Stimulated activated CD4-positive, alpha-beta T cell treated with anti-CD3 and anti-CD28 coated beads, Interleukin-4, amount 100 ng/mL, for 1 hour (primary cell): ENCODE measurements at places on chromosomes 7 and 10.

- DNase-seq = no peak
These were observed 240.0 kb upstream of the IMMP2L start for GRCh38 chr7:111802194-111802772.

GRCh38 chr10:127813290-127813689, 76.3 kb downstream of the FOXI2 start:
- no peak for DNase-seq

- DNase-seq = no peak
These were observed 1.2 kb downstream of the NPC1L1 start for GRCh38 chr7:44539669-44540506.

DNA sequence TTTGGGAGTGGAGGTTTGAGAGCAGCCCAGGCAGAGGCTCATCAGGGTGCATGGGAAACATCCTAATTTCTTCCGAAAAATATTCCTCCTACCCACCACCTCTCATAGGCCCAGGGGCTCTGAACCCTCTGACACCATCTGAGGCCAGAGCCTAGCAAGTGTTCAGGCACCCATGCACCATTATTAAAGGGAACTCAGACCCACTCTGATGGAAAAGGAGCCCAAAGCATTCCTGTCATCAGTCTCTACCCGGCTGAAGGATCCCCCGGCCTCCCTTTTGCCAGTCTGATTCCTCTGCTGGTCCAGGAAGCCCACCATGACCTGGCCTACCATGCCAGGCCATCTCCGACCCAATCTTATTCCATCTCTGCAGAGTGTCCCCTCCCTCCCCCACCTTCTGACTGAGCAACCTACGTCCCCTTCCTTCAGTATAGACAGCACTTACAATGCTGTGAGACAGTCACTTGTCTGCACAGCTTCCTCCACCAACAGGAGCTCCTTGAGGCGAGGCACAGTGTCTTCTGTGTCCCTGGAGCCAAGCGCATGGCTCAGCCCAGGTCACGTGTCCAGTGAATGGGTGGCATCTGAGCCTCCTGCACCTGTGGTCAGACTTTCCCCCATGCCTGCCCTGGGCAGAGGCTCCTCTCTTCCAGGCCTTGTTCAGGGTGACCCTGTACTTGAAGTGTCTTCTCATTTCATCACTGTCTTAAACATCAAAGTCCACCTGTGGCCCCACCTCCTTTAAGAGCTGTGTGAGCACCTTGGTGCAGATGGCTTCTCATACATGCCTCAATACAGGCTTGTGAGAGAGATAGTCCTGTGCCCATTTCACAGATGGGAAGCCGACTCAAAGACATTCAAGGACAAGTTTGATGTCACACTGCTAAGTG, 889 bp upstream of the GPR15LG start:
- DNase-seq = no peak

- DNase-seq = no peak
These were observed 108.0 kb downstream of the SDK1 start for GRCh38 chr7:3408814-3409595.

DNA sequence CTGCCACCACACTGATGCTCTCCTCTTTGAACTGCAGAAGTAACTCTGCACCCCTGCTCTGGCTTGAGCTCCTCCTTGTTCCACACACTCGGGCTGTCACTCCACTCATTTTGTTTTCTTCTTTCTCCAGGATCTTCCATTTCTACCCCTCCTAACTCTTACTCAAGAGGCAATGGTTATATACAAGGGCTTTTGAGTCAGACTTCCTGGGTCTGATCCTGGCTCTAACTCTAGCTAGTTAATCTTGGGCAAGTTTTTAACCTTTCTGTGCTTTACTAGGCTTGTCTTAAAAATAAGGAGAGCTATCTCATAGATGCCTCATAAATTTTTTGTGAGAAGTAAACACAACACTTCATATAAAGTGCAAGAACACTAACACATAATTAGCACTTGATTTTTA, 45.3 kb upstream of the GNAI1 start:
- DNase-seq = no peak

GRCh38 chr7:44990109-44991023, 9.6 kb upstream of the CCM2 start:
- no peak for DNase-seq

- no peak for DNase-seq
These were observed 62.2 kb downstream of the ST7 start for GRCh38 chr7:117015258-117016184.

DNA sequence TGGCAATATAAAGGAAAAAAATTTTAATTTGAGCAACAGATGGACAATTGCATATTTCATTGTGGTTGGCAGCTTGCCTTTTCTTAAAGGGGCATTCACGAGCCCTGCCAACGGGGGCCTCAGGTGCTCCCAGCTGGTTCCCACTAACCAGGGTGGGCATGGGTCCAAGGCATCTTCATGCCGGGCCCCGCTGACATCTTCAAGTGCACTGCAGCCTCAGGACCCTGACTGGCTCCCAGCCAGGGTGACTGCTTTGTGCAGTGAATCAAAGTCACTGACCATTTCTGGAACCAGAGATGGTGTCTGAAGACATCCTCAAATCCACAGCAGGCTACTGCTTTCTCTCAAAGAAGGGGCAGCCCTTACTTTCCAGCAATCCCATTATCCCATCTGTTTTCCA, 275.2 kb upstream of the MGMT start:
- DNase-seq = no peak

DNA sequence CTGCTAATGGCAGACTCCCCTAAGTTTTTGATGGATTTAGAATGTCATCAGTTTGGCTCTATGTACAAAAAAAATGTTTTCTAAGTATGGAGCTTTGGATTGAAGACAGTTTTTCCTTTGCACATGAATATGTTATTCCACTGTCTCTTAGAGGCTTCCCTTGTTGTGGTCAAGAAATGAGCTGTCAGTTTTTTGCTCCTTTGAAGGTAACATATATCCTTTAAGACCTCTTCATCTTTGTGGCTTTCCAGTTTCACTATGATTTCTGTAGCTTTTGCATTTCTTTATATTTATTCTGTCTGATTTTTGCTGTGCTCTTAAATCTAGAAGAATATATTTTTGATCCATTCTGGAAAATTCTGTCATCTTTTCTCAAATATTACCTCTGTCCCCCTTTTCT, 15.8 kb upstream of the ODAD2 start:
- DNase-seq = no peak

- DNase-seq = no peak
These were observed 4.1 kb downstream of the SPAM1 start for GRCh38 chr7:123929107-123929506.

DNA sequence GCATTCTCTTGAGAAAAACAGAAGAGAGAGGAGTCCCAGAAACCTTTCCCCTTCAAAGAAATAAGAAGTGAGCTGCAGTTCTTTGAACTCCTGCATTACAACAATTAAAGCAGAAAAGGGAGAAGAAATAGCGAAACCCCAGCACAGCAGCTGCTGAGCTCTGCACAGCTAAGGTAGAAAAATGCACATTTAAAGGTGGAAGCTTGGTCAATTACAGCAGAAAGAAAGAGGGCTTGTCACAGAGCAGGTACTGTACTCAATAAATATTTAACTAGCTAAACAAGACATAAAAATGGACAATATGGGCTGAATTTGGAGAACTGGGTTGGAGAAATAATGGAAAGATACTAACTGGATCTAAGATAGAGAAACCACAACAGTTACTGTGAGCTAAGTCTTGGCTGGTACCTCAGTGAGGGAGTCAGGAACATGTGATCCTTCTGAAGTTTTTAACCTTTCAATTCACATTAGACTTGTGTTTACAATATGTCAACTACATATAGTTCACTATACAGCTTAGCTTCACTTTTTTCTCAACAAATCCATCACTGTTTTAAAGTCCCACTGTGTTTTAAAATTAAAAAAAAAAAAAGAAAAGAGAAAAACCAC, 332.5 kb downstream of the ELMO1 start:
- no peak for DNase-seq

- no peak for DNase-seq
These were observed 15.4 kb downstream of the OGDHL start for GRCh38 chr10:49746626-49747302.

DNA sequence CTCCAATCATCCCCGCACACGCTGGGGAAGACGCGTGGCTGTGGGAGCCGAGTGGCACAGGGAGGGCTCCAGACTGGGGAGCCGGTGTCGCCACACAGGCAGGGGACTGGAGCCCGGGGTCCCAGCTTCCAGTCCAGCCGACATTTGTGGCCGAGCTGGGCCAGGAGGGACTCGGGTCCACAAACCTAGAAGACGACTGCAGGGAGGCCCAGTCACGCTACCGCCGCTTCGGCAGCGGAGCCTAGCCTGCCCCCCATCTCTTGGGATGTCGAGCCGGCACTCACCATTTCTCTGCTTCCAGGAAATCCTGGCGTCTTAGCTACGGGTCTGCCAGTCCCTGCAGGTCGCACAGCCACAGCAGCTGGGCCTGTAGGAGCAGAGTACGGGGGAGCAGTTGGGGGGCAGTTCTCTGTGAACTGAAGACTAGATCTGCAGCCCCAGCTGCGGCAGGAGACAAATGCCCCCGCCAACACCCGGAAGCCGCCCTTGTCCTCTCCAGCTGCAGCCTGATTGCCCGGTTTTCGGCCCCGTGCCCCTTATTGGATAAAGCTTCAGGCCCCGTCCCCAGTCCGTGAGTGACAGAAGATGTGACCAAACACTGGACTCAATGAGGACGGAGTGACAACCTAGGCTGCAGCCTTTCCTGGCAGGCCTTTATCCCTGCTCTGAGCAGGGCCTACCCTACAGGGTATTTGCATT, 270.7 kb downstream of the ZNF33B start:
- peak; percentile 5 for DNase-seq

DNA sequence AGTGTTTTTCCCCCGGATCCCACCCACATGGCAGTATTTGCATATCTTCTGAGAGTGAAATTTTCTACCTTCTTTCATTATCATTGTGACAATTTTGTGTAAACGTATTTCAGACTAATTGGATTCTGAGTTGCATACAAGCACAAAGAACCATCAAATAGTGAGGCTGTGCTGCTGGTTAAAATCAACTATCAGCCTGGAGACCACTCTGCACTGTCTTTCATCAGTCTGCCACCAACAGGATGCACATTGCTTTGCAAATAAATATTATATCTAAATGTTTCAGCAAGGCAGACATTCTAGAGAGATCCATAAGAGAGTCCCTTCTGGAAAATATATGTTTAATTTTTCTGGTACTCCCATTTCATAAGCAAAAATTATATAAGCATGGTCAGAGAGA, 851.8 kb downstream of the XPNPEP1 start:
- no peak for DNase-seq

DNA sequence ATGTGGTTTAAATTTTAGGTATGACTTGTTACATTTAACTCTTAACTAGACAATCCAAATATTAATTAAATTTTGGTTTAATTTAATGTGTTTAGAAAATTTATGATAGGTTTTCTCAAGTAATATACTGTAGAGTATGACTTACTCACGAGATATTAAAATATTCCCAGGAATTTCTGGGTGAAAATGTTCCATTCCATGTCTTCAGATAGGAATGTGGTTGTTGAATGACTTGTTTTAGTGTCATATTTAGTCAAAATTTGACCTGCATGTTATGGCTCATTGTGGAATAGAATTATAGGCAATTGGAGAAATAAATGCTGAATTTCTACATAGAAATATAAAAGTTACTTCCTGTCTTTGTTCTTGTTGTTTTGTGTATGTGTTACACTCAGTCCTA, 46.7 kb downstream of the SHOC2 start:
- no peak for DNase-seq

DNA sequence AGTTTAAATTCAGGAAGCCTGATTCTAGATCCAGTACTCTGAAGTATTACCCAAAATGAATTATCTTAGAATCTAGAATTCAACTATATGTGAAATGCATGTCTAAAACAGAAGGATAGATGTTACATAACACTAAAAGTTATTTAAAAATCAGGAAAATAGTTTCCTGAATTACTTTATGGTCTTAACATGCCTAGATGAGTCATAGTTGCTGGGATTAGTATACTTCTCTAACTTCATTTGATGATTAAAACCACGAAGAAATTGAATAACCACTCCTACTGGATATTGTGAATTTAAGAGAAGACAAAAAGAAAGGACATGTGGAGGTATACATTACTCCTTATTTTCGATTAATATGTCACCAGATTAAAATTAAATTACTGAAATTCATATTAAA, 65.5 kb downstream of the ATAD1 start:
- DNase-seq = no peak

DNA sequence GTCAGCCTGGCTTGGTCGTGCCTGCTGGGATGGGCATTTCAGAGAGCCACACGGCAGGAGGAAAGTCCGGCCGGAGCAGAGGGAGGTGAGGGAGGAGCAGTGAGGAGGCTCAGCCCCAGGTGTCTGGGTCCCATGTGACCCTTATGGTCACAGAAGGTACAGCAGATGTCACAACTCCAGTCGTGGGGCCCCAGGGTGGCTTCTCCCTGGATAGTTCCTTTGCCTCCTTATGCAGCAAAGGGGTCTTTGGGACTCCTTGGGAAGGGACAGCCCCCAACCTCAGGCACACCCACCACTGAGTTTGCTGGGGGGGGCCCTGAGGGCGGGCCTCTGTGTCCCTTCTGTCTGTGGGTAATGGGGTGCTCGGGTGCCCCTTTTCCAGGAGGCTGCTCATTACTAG, 19.6 kb upstream of the PRKAG2 start:
- no peak for DNase-seq

DNA sequence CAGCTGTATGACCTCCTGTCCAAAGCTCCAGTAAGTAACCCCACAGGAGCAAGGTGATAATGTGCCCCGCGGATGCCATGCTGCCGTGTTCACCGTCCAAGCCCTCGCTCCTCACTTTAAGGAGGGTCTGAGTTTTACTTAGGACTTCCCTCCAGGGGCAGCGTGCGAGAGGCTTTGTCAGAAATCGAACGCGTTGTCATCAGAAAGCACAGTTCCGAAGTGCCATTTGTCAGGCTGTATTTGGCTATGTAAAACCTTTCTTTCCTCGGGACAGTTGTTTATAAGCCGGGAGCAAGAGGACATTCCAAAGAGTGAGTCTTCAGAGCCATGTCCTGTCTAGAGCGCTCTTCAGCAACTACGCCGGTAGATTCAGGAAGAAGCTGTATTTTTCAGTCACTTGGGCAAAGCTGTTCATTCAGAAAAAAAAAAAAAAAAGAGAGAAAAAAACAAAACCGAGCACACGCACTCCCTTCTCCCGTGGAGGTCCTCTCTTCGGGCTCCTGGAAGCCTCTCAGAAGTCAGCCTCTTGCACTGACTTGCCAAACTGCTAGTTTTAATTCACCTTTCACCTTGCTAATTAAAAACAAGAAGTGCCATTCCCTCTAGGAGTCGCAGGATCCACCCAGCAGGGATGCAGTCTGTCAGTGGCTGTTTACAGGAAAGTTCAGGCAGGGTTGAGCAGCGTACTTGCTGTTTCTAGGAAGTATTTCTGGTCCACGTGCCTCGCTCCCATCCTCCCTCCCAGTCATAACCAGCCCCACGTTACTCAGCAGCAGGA, at the start of gene SEMA3E:
SEMA3E (minus strand) TSS at position 676 of the 778 bp plus-strand sequence.
- DNase-seq = no peak
